ENCODE measurements at places on chromosomes 4 and X. TPM values are rescaled to one million over a fixed set of nuclear protein-coding genes. Genes with fewer than 3 reads are reported as not detected.

DNA sequence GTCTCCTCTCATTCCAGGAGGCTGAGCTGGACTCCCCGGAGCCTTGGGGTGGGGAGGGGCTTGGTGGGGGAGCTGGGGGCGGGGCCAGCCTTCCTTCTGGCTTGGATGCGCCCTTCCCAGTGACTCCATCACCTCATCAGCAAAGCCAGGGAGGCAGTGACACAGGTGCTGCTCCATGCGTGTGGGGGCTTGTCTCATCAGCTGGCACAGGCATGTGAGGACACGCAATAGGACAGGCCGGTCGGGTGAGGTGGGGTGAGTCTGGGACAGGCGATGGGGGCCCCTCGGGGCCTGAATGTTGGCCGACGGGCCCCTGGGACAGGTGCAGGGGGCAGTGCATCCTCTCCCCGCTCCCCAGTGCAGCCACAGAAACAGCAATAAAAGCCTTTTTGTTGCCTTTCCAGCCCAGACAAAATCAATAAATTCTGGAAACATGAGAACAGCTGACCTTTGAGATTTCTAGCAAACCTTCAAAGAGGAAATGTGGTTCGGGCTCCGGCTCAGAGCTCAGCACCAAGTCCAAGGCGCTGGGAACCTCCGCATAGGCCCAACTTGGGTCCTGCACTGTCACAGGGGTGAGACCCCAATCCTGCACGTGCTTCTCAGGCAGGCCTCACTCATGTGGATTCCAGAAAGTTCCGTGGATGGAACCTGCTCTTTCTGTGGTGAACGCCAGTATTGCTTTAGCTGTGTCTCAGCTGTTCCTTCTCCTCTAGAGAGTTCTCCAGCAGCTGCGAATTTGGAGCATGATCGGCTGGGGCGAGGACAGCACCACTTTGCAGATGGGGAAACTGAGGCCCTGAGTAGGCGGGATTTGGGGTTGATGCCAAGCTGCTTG, 18.5 kb downstream of the ADRA2C start:
- H3K36me3 ChIP-seq, result no peaks in the 10 kb centered on the region
- H3K27me3 ChIP-seq, result peaks cover 41% of the 10 kb centered on the region
- no peak overlapping the region for H3K27ac ChIP-seq
- DNase-seq, result no peak
- H3K4me1 ChIP-seq, result no peaks in the 10 kb centered on the region

The COL25A1 gene
- total RNA-seq, result 0.68 TPM

DNA sequence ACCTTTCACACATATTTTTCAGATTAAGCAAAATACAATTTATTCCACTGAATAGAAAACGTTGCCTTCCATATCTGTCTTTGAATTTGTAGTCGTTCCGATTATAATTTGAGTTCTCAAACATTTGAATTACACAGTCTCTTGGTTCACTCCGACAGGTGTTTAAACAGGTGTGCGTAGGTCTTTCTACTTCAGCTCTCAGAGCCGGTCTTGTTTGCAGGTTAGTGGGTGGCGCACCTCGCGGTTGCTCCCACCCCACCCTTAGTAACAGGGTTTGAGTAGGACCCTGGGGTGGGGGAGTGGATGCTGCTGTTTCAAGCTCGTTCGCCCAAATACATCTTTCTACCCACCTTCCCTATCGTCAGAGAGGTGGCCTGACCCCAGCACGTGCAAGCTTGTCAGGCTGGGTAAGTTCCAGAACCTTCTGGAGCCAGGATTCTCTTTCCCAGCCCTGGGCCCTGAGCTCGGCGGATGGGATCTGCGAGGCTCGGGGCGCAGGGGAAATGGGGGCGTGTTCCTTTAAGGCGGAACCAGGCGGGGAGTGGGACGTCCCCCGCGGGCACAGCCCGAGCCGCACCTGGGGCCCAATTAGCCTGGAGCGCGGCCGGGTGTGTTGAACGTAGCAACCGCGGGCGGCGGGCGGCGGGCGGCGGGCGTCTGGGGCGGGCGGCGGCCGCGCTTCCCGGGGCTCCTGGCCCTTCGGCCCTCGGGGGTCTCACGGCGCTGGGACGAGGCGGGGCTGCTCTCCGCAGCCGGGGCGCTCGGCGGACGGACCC, at the start of gene FAM149A:
Gene FAM149A (plus strand): TSS at position 591 of the 776 bp plus-strand sequence.
- H3K36me3 ChIP-seq, result no peaks in the 10 kb centered on the region
- peak within 1 kb of the TSS; percentile 50 for H3K4me3 ChIP-seq
- peaks cover 50% of the 10 kb centered on the region for H3K27me3 ChIP-seq
- peaks cover 11% of the 10 kb centered on the region for H3K4me1 ChIP-seq
- no peak within 1 kb of the TSS for H3K27ac ChIP-seq

DNA sequence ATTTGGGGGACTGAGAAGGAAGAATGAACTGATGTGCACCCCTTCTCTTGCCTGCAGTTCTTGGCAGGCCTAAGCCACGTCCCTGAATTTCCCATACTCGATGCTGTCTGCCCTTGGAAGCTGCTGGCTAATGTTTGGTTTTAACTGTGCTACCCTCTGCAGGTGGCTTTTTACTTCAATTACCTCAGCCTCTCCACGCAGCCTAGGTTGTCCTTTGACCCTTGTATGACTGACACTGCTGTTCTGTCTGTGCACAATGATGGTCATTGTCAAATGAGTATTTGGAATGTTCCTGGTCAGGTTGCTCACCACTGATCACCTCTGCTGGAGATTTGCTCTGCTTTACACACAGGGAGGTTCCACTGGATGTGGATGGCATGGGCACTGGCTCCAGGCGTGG, 137.1 kb downstream of the ZNF518B start:
- H3K4me3 ChIP-seq, result no peak overlapping the region
- no peak for DNase-seq
- H3K4me1 ChIP-seq, result no peaks in the 10 kb centered on the region
- no peak overlapping the region for H3K27ac ChIP-seq
- peaks cover 6% of the 10 kb centered on the region for H3K27me3 ChIP-seq

DNA sequence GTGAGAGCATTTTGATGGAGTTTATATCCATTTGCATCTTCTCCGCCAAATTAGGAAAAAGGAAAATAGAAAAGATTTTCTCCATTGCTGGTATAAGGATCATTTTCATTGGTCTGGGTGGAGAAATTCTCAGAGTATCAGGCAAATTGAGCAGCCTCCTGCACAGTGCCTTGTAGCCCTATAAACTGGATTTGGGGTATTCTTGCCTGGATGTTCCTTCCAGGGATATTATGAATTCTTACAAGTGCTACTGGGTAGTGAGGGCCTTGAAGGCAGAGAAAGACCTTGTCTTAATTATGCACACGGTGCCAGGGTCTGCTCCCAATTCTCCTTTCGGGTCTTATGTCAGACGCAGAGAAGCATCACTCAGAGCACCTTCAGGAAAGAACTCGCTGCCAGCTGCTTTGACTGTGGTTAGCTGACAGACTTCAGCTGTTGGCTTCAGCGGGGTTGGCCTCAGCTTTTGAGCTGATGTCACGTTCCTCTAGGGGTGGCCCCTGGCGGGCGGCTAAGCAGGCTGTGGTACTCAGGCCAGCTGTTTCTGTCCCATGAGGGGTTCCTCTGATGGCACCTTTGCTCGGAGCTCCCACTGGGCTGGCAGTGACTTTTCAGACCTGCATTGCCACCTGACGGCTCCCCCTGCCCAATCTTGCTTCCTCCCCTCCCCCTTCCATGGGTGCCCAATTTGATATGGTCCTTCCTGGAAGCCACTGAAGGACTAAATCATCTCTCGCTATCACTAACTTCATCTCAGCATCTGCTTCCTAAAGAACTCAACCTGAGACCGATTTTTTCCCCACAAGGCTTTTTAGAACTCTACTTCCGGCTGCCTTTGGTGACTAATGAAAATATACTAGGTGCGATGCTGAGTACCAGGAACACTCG, 519.5 kb downstream of the BCOR start:
- peak; percentile 10 for DNase-seq
- H3K4me1 ChIP-seq, result no peaks in the 10 kb centered on the region
- H3K4me3 ChIP-seq, result no peak overlapping the region
- no peaks in the 10 kb centered on the region for H3K27me3 ChIP-seq
- H3K36me3 ChIP-seq, result no peaks in the 10 kb centered on the region
- H3K27ac ChIP-seq, result no peak overlapping the region

The ADGRL3 gene
- 20.9 TPM for total RNA-seq

- no peak overlapping the region for H3K4me3 ChIP-seq
- no peak overlapping the region for H3K27ac ChIP-seq
- no peaks in the 10 kb centered on the region for H3K4me1 ChIP-seq
- H3K27me3 ChIP-seq, result no peaks in the 10 kb centered on the region
- DNase-seq, result no peak
These were observed 38.9 kb upstream of the CFAP47 start for GRCh38 chrX:35880601-35881000.

The IGSF1 gene
- 6.2 TPM for total RNA-seq

- H3K36me3 ChIP-seq, result no peaks in the 10 kb centered on the region
- H3K27me3 ChIP-seq, result no peaks in the 10 kb centered on the region
- no peak overlapping the region for H3K4me3 ChIP-seq
- no peak for DNase-seq
- H3K27ac ChIP-seq, result peak overlapping the region; percentile 81
These were observed 25.6 kb downstream of the SORBS2 start for GRCh38 chr4:185786422-185786821.

DNA sequence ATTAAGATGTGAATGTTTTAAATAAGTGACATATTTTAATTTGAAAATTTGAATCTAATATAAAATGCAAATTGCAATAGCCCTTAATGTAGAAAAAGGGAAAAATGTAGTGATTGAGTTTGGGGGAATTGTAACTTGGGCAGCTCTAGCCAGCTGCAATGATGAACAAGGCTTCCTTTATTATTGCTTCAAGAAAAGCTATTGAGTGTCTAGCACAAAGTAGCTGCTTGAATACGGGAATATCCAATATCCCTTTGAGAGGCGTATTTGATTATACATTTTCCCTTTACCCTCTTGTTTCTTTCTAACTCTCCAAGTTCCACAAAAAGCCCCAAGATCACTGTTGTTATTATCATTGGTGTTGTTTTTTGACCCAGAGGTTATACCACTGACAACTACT, 21.8 kb downstream of the IL1RAPL1 start:
- no peak overlapping the region for H3K27ac ChIP-seq
- H3K4me3 ChIP-seq, result no peak overlapping the region
- DNase-seq, result no peak
- H3K4me1 ChIP-seq, result no peaks in the 10 kb centered on the region

The GALNTL6 gene
- 1.0 TPM for total RNA-seq

DNA sequence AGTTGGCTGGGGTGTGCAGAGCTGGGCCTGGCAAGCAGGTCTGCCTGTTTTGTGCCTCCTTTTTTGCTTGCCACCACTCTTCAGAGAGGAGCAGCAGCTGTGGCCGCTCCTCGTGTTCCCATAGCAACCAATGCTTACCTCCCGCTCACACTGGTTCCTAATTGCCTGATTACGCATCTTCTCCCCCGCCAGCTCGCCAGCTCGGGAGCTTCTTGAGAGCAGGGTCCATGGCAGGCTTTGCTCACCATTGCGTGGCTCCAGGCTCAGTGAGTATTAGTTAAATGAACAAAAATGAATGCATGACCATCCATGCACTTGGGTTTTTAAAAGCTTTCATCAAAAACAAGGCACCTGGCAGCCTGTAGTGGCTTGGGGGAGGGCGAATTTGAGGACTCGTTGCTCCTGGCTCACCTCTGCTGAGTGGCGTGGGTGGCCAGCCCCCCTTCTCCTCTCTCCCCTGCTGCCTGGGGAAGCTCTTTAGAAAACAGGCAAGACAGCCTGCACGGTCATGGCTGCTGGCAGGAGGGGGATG, 14.2 kb upstream of the PJA1 start:
- no peak overlapping the region for H3K4me3 ChIP-seq
- no peak for DNase-seq
- H3K27me3 ChIP-seq, result no peaks in the 10 kb centered on the region
- H3K36me3 ChIP-seq, result no peaks in the 10 kb centered on the region
- H3K27ac ChIP-seq, result no peak overlapping the region

DNA sequence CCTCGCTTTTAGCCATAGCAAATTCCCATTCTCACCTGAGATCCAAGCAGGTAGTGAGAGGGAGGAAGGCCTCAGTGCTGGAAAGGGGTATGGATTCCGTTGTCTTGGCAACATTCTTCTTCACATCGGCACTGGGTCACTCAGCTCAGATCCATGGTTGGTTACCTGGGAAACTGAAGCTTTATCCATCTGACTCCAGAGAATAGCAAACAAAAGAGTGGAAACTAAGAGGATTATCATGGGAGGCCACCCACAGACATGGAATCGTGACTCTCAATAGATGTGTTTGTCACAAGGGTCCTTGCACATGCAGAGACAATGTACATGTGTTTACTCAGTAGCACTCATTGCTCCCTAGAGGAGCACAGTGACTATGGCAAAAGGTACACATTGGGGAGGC, 81.0 kb downstream of the MAGED4 start:
- no peaks in the 10 kb centered on the region for H3K27me3 ChIP-seq
- peaks cover 11% of the 10 kb centered on the region for H3K4me1 ChIP-seq
- no peaks in the 10 kb centered on the region for H3K36me3 ChIP-seq
- DNase-seq, result no peak
- no peak overlapping the region for H3K27ac ChIP-seq
- no peak overlapping the region for H3K4me3 ChIP-seq

DNA sequence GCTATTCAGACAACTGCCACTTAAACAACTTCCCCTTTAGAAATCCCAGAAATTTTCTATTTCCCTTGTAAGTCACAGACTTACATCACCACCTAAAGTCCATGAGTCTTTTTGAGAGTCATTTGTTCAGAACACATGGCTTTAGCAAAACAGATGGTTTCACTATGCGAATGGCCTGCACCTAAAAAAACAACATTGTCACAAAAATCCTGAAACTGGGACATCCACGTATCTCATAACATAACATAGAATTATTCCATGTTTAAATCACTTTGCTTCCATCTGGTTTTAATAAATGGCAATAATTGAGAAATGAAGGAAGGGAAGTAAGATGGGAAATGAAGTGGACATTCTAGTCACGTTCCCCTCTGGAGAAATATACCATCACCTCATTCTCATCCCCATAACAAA, 155.3 kb upstream of the EDNRA start:
- no peaks in the 10 kb centered on the region for H3K36me3 ChIP-seq
- H3K27ac ChIP-seq, result no peak overlapping the region
- DNase-seq, result no peak
- no peak overlapping the region for H3K4me3 ChIP-seq
- H3K4me1 ChIP-seq, result peaks cover 27% of the 10 kb centered on the region
- H3K27me3 ChIP-seq, result no peaks in the 10 kb centered on the region

DNA sequence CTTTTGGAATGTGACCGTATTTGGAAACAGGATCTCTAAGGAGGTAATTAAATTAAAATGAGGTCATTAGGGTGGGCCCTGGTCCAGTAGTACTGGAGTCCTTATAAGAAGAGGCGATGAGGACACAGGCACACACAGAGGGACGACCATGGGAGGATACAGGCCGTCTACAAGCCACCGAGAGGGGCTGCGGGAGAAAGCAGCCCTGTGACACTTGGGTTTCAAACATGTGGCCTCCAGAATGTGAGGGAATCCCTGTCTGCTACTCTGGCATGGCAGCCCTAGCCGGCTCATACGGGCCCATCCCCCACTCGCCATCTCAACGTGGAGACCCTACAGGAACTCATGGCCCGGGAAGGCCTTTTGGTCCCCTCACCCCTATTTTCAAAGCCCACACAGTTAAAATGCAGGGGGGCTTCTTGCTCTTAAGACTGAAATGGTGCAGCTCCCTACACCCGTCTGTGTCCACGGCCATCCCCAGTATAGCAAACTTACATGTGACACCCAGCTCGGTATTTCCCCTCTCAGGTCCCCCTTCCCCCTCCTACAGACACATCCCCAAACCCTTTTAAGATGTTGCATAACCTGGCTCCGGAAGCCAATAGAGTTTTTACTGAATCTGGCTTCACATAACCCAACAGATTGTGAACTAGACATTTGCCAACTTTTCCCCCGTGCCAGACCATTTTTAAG, 124.1 kb upstream of the TBL1X start:
- H3K27me3 ChIP-seq, result no peaks in the 10 kb centered on the region
- H3K4me3 ChIP-seq, result peak overlapping the region; percentile 24
- peak; percentile 32 for DNase-seq
- H3K4me1 ChIP-seq, result peaks cover 26% of the 10 kb centered on the region

The ZFP92 gene
- 0.59 TPM for total RNA-seq

- no peaks in the 10 kb centered on the region for H3K4me1 ChIP-seq
- no peak overlapping the region for H3K27ac ChIP-seq
- H3K4me3 ChIP-seq, result no peak overlapping the region
- DNase-seq, result no peak
- H3K27me3 ChIP-seq, result no peaks in the 10 kb centered on the region
These were observed 191.2 kb upstream of the INTU start for GRCh38 chr4:127441571-127441970.
